Smooth muscle cell of the coronary artery (primary cell): ENCODE measurements at places on chromosomes 5 and 9. TPM values are rescaled to one million over a fixed set of nuclear protein-coding genes. Genes with fewer than 3 reads are reported as not detected.

FKBP15 gene
- total RNA-seq, result 11.5 and 14.8 TPM in 2 replicates

PNPLA7 gene
- 0.60 and 4.1 TPM in 2 replicates for total RNA-seq

ENTREP1 gene
- total RNA-seq, result under 0.01 and 0.23 TPM in 2 replicates

PCDHB2 gene
- 1.1 and 3.7 TPM in 2 replicates for total RNA-seq
